Liver (tissue), 10 donors: ENCODE measurements at places on chromosomes 2 and 18. TPM values are rescaled to one million over a fixed set of nuclear protein-coding genes. Genes with fewer than 3 reads are reported as not detected.

DNA sequence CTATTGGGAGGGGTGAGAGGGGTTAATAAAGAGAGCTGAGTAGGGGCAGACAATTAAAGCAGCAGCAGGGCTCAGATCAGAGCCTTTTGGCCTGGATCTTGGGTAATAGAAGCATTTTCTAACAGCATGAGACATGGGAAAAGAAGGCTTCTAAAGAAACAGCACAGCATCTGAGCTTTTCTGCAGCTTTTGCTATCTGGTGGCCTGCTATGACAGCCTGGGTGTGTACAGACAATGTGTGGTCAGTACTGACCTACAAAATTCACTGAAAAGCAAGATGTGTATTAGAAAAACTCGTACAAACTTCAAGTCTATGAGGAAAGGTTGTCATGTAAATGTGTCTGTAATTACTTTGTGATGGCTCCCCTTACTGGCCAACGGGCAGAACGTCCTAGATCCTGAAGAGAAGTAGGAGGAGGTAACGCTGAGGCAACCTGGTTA lies 95.6 kb downstream of the GALNT3 start:
- no peaks in the 10 kb centered on the region for H3K4me1 ChIP-seq
- H3K27ac ChIP-seq, result no peak overlapping the region
- H3K4me3 ChIP-seq, result no peak overlapping the region

DNA sequence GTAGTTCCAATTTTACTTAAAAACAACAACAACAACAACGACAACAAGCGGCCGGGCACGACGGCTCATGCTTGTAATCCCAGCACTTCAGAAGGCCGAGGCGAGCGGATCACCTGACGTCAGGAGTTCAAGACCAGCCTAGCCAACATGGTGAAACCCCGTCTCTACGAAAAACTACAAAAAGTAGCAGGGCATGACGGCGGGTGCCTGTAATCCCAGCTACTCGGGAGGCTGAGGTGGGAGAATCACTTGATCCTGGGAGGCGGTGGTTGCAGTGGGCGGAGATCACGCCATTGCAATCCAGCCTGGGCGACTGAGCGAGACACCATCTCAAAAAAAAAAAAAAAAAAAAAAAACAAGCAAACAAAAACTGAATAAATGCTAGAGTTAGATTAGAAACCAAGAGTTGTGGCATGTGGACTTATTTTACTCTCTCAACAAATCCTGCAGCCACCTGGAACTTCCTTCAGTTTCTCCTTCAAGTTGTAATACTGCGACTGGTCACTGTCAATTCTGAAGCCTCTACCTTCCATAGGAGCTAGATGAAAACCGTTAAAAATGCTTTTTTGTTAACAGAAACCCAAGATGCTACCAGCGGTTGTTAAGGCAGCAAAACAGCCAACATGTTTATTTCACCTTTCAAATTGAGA lies 1.3 kb downstream of the ATP5F1A start:
- no peaks in the 10 kb centered on the region for H3K27me3 ChIP-seq
- H3K36me3 ChIP-seq, result no peaks in the 10 kb centered on the region
- H3K4me3 ChIP-seq, result peak overlapping the region; percentile 100
- DNase-seq, result no peak
- peak overlapping the region; percentile 92 for H3K27ac ChIP-seq

The GLB1L gene
- total RNA-seq, result 2.8 TPM

The ILKAP gene
- 21.1 TPM for total RNA-seq

DNA sequence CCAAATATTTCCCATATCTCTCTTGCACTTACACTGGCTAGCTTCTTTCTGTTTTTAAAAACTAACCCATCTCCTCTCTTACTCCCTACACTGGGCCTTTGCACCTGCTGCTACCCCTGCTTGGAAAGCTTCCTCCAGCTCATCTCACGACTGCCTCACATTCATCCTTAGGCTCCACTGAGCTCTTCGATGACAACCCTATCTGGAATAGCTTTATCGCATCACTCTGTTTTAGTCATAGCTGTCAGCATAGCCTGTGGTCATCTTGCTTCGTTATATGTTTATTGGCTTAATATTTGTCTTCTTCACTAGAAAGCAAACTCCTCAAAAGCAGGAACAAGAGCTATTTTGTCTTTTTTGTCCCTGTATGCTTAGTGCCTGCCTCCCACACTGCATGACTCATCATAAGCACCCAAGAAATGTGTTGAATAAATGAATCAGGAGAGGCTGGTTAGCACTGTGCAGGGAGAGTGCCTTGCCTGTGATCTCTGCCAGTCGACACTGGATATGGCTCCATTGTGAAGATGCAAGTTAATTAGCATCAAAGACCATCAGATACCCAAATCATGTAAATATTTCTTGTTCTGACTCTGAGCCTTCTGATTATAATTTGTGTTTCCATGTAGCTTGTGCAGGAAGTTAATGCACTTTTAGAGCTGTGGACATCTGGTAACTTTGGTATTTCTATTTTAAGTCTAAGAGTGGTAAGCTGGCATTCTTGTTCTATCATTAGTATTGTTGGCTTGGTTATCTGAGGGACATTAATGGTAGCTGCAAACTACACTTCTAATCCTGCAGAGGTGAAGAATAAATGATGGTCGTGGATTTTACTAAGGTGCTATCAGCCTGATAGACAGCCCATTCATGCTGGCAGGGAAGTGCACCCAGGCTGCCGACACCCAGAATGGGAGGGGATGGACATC lies 10.3 kb upstream of the DYTN start:
- no peak for DNase-seq
- no peaks in the 10 kb centered on the region for H3K36me3 ChIP-seq

- H3K4me1 ChIP-seq, result peaks cover 37% of the 10 kb centered on the region
- no peaks in the 10 kb centered on the region for H3K27me3 ChIP-seq
- H3K27ac ChIP-seq, result peak overlapping the region; percentile 87
- DNase-seq, result peak; percentile 88
Observed at GRCh38 chr2:121530212-121530705, 421 bp upstream of the RNU4ATAC start.

- DNase-seq, result peak; percentile 1
- no peaks in the 10 kb centered on the region for H3K4me1 ChIP-seq
- H3K27me3 ChIP-seq, result no peaks in the 10 kb centered on the region
- H3K4me3 ChIP-seq, result no peak overlapping the region
Observed at GRCh38 chr2:31317396-31317795, 83.4 kb downstream of the EHD3 start.

The CAPN14 gene
- total RNA-seq, result 0.08 TPM
